ENCODE measurements at places on chromosomes 16 and 17.

- DNase-seq, result no peak
Measured at GRCh38 chr17:80833952-80834892, 157.4 kb upstream of the CHMP6 start.

GRCh38 chr16:55565086-55565485 lies 1.4 kb upstream of the CAPNS2 start:
- no peak for DNase-seq

DNA sequence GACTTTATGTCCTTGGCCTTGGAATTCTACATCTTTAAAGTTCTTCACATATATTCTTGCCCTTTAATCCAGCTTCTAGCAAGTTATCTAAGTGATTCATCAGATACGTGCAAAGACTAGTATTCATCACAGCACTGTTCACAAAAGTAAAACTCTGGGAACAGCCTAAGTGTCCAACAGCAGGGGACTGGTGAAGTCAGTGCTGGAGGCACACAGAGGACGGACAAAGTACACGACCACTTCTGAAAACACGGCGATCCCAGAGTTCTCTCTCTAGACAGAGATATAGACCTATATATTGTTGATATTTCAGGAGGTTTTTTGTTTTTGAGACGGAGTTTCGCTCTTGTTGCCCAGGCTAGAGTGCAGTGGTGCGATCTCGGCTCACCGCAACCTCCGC lies 12.8 kb downstream of the CTRB1 start:
- DNase-seq, result no peak

GRCh38 chr16:14486520-14487303 lies 143.3 kb downstream of the PARN start:
- DNase-seq, result peak; percentile 54

- DNase-seq, result no peak
Measured at GRCh38 chr17:80158846-80159245, 11.0 kb upstream of the CARD14 start.

GRCh38 chr17:49439673-49440571 lies 25.2 kb upstream of the PHB1 start:
- DNase-seq, result no peak

DNA sequence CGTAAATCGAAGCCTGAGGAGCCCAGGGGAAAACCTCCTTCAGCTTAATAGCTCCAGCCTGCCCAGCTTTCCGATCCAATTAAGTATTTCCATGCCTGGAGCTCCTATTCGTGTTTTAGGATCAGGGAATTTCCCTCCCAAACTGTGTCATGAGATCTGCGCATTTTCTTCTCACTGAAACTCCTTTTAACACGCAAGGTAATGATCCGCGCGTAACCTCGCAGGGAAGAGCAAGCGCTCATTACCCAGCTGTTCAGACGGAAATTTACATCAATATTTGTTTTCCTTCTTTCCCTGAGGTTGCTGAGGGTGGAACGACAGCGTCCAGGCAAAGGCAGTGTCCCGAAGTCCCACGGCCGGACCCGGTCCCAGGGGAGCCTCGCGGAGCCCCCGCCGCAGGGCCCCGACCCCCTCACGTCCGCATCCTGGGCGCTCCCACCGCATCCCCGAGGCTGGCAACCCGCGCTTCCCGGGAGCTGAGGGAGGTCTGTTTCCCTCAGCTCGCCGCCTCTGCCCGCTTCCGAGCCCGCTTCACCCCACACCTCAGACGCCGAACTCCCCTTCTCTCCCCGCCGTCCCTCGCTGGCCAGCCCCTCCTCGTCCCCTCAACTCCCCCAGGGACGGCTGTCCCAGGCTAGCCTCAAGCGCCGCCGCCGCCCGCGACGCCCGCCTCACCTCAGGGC lies 415 bp downstream of the ABCA5 start:
- DNase-seq, result peak; percentile 18

DNA sequence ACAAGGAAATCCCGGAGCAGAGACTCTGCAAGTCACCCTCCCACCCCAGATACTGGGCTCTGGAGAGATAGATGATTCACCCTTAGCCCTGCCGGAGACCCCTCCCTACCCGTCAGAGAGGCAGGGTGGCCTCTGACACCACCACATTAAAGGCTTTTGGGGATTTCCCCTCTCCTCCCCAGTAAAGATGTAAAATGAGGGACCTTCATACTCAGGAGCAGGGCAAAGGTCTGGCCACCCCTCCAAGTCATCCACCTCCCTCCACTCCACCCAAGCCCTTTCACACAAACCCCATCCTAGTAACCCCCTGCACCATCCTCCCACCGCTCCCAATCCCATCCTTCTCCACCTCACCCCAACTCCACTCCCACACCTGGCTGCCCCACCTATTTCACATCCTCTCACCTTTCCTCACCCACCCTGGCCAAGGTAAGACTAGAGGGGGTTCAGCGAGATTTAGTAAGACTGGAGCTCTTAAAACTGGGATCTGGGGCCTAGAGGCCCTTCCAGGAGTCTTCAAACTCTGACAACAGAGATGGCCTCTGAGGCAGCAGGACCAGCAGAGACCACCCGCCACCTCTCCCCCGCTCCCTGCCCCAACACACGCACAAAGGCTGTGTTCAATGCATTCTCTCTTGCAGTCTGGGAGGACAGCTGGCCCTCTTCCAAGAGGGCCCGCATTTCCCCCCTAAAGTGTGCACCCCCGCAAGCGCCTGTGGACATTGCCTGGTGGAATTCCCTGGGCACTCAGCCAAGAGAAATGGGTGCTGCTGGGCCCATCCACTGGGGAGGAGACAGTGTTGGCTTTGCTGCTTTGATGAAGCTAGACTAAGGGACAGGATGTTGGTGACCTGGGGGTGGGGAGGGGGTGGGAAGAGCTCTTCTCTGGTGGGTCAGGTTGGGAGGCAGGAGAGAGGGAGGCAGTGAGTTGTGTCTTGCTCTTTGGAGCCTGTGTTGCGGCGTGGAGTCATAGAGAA lies 1.1 kb downstream of the ABAT start:
- DNase-seq, result no peak

- DNase-seq, result no peak
Measured at GRCh38 chr16:8848231-8848938, 20.4 kb downstream of the CARHSP1 start.

DNA sequence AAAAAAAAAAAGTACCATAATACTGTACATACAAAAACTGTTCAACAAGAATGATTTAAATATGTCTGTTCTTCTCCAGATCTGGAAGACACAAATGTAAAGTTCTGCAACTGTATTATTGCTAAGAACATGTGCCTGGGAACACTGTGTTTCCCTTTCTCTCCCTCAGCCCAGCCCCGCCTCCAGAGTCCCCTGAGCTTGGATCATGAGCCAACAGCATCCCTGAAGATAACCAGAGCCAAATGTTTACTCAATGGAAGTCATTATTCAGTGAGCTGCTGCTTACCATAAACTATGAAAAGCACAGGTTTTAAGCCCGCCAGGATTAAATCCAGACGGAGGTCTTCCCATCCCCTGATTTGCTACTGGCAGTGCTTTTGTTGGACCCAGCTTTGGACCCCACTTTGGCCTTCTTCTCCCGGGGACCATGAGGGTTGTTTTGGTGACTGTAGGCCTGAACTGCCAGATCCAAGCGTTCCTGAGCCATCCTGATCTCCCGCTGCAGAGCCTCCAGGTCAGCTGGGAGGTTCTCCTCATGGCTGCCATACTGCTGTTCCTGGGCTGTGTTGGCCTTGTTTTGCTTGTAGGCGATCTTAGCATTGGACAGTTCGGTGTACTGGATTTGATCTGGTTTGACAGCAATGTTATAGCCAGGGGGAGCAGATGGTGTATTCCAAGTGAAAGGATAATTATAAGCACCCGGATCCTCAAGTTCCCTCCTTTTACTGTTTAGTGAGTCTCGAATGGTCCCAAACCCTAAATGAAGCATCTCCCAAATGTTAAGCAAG lies 25.6 kb downstream of the GJC1 start:
- DNase-seq, result no peak

DNA sequence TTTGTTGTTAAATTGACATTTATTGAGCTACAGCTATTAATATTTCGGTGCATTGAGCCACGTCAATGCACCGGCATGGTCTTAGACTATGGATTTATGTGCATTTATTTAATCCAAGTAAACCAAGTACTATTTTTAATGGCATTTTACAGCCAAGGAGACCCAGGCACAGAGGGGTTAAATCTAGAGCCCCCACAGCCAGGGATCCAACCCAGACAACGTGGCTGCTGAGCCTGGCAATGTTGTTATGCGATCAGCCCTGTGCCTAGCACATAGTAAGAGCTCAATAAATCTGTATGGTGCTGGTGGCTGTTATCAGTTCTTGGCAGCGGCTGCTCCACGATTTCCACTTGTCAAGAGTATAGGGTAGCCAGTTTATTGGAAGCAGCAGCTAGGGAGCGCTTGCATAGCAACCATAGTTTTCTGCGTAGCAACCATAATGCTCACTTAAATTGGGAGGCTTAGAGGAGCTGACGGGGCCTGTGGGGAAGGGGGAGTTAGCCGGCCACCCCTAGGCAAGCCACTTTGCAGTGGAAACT lies 541 bp upstream of the RBBP6 start:
- no peak for DNase-seq

- DNase-seq, result no peak
Measured at GRCh38 chr17:76106703-76107102, 3.1 kb upstream of the EXOC7 start.

- no peak for DNase-seq
Measured at GRCh38 chr16:88589441-88589840, 19.2 kb downstream of the ZC3H18 start.

- no peak for DNase-seq
Measured at GRCh38 chr17:73249700-73250099, 12.0 kb downstream of the CPSF4L start.

- no peak for DNase-seq
Measured at GRCh38 chr16:24116989-24117388, 139.1 kb upstream of the CACNG3 start.

- no peak for DNase-seq
Measured at GRCh38 chr16:89120281-89120680, 26.6 kb downstream of the ACSF3 start.

GRCh38 chr17:37239690-37240334 lies 136.0 kb upstream of the C17orf78 start:
- peak; percentile 2 for DNase-seq

DNA sequence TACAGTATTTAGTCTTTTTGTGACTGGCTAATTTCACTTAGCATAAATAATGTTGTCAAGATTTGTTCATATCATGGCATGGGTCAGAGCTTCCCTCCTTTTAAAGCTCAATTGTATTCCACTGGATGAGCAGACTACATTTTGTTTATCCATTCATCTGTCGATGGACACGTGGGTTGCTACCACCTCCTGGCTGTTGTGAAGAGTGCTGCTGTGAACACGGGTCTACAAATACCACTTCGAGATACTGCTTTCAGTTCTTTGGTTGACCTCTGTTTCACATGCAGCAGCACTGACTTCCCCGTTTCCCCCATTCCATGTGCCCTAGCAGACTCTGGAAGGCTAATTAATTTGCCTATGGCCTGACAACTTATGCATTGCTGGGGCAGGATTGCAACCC lies 285.4 kb downstream of the SHISA9 start:
- no peak for DNase-seq

DNA sequence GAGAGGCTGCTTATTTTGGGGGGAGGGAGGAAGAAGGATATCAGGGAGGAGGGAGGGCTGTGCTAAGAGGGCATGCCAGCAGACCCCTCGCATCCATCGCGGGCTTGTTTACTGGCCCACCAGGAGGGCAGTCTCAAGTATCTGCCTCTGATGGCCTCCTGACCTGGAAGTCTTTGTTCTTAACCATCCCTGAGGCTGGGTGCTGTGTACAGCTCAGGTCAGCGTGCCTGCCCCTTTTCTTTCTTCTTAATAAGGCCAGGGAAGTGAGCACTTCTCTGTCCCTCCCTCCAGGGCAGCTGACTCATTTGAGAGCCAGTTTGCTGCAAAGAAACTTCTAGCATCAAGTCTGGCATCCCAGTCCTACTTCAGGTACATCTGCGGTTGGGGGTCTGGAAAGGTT lies 157.0 kb downstream of the CCDC182 start:
- no peak for DNase-seq

DNA sequence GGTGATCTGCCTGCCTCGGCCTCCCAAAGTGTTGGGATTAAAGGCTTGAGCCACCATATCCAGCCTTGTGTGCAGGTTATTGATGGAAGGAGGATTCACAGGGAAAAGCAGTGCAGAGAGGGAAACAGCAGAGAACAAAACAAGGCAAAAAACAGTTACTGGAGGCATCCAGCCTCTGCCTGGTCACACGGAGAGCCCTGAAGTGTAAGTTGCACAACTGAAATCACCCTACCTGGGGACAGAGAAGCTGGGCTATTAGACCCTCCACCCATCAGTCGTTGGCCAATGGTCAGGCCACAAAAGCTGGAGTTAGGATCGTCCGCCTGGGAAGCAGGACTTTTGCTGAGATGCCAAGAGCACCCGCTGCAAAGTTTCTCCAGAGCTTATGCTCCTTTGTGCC lies 57.9 kb upstream of the BCO1 start:
- DNase-seq, result no peak

- no peak for DNase-seq
Measured at GRCh38 chr16:55280587-55280986, 43.4 kb upstream of the IRX6 start.

DNA sequence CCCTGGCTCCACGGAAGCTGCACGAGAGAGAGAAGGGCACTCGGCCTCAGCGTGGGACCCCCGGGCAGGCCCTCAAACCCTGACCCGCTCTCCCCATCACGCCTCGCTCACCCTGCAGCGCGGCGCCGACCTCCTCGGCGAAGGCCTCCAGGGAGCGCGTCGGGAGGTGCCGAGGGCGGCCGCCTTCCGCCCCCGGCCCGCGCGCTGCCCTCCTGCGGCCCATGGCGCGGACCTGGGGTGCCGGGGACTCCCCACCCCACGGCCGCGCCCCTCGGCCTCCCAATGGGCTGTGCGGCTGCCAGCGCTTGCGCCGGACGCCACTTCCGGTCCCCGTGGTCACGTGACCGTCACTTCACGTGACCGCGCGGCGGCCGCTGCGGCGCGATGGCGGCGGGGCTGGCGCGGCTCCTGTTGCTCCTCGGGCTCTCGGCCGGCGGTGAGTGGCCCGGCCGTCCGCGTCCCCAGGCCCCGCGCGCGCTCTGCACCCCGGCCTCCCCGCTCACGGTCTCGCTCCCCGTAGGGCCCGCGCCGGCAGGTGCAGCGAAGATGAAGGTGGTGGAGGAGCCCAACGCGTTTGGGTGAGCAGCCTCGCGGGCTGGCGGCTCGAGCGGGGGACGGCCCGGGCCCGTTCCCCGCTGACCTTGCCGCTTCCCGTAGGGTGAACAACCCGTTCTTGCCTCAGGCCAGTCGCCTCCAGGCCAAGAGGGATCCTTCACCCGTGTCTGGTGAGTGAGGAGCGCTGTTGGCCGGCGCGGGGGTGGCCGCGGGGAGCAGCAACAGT lies at the start of the genes GNPTG and TSR3:
GNPTG (plus strand) TSS at position 350 of the 781 bp plus-strand sequence; CDS start at position 385, 35 bp downstream.
TSR3 (minus strand) TSS at position 297 of the 781 bp plus-strand sequence; CDS start at position 223, 74 bp downstream.
- DNase-seq, result peak; percentile 98

DNA sequence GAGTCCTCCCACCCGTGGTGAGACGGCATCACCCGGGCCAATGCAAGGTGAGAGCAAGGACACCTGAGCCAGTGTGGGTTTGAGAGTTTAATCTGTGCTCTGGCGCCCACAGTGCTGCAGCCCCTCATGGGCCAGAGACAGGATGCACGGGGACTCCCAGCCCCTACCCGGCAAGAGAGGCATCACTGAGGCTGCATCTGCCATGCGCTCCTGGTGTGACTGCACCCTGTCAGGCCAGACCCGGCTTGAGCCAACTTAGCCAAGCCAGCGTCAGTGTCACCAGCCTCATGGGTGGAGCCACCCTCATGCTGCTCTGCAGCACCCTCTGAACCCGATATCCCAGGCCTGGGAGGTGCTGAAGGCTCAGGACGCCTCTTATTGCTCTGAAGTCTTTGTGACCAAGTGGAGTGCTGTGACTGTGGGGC lies 1.3 kb upstream of the BRICD5 start:
- no peak for DNase-seq

Data from suppressor macrophage (primary cell).